Body of pancreas (tissue), 4 donors: ENCODE measurements at places on chromosomes 16 and 17. TPM values are rescaled to one million over a fixed set of nuclear protein-coding genes. Genes with fewer than 3 reads are reported as not detected.

The DPEP3 gene
- total RNA-seq: not detected

The CMTM1 gene
- not detected for total RNA-seq

The ITGA3 gene
- 36.3 TPM for total RNA-seq

DNA sequence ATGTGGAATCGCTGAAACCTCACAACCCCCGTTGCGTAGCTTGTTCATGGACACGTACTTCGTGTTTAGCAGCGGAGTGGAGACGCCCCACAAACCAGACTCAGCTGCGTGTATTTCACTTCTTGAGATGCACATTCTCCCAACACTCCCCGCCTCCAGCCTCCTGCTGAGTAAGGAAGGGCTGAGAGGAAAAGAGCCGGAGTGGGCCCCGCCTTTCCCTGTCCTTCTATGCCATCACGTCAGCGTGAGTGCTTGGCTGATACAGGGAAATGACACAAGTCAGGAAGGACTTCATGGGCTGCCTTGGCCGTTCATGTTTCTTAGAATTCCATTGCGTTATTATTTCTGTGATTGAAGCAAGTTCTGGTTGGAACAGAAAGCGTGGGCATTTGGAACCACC is 68.6 kb upstream of the CBX4 start:
- no peaks in the 10 kb centered on the region for H3K27me3 ChIP-seq
- H3K36me3 ChIP-seq: no peaks in the 10 kb centered on the region
- peaks cover 5% of the 10 kb centered on the region for H3K4me1 ChIP-seq
- no peak overlapping the region for H3K27ac ChIP-seq
- H3K4me3 ChIP-seq: no peak overlapping the region
- no peak for DNase-seq

DNA sequence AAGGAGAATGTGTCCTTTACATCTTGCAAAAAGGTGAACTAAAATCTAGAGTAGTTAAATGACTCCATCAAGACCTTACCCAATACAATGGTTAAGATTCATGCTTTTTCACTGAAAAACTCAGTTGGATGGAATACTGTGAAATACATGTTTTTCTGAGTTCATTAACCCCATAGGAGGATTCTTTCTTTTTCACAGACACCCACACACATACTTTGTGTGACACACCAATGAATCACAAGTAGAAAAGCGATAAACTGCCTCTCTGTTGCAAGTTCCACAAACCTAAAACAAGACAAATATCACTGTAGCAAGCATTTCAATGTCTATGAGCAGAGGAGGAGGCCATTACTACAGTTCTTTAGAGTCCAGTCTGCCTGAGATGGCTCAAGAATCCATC is 258.8 kb upstream of the CDH5 start:
- H3K36me3 ChIP-seq: no peaks in the 10 kb centered on the region
- DNase-seq: no peak
- no peak overlapping the region for H3K4me3 ChIP-seq

- DNase-seq: no peak
- H3K4me1 ChIP-seq: peaks cover 5% of the 10 kb centered on the region
- no peak overlapping the region for H3K4me3 ChIP-seq
- H3K27me3 ChIP-seq: no peaks in the 10 kb centered on the region
These were observed 5.0 kb upstream of the FADS6 start for GRCh38 chr17:74898376-74898946.
